Stimulated activated CD4-positive, alpha-beta T cell treated with anti-CD3 and anti-CD28 coated beads, Interleukin-1b, Interleukin-23, amount 100 ng/mL, for 24 hours (primary cell): ENCODE measurements at places on chromosomes 7 and 10.

DNA sequence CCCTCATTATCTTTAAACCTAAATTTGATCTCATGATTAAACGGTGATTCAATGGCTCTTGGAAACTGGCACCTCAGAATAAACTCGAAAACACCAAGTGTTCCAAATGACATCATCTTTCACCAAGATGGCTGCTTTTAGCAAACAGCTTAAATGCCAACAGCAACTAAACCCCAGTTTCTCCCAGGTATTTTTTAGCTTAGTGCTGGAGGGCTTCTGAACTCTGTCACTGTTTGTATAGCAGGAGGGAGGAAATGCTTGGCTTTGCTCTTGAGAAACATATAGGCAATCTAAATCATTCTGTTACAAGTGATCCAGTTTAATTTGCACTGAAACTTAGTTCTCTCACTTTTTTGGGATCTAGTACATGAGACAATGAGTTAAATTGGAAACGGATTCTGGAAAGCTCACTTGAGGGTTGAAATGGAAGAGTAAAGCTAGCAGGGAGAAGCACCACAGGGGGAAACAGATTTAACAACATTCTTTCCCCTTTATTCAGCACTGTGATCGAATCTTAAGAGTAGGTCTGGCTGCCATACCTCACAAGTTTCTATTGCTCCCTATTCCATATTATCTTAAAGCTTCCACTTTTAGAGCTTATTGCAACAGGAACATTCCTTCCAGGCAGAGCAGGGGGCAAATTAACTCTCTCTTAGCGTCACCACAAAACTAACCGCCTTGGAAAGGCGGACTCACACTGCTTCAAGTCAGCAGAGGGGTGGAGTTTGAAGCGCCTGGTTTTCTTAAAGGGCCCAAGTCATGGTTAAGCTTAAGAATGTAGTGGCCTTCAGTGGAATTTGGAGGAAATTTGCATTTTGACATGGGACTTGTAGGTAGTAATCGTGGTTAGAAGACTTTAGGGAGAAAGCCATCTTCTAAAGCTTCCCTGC is 1.8 kb upstream of the CCDC6 start:
- DNase-seq: no peak

DNA sequence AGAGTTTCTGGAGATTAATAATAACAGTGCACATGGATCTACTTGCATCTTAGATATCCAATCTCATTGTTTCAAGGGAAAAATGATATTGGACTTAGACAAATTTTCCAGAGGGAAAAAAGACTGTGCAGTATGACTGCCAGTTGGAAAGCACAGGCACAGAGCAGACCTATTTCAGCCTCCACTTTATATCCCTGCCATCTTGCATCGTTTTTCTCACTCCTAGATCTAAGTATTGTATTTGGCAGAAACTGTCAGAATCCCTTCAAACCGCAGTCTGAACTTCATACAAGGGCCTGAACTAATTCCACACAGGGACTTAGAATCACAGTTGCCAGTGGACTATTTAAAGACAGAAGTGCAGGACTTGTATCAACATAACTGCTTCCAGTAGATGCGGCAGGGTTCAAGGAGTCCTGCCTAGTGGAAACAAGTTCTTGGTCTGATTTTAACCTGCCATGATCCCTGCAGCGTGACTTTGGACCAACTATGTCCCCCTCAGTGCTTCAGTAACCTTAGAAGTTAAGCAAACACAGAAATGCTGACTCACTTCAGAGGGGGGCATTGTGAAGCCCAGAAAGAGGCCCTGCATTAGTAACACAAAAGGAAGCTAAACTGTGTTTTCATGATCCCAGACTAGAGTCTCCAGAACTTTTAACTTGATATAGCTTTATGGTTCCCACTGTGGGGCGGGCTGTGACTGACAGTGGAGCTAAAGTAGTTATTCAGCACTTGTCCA is 95.7 kb upstream of the PALS2 start:
- DNase-seq: no peak

- no peak for DNase-seq
Measured at GRCh38 chr10:3782146-3782450, 2.9 kb downstream of the KLF6 start.

- DNase-seq: no peak
Measured at GRCh38 chr7:136687693-136688322, 180.6 kb upstream of the CHRM2 start.

- DNase-seq: no peak
Measured at GRCh38 chr10:14826076-14826829, 11.6 kb downstream of the CDNF start.

- no peak for DNase-seq
Measured at GRCh38 chr10:125264091-125264490, 103.7 kb upstream of the CTBP2 start.

DNA sequence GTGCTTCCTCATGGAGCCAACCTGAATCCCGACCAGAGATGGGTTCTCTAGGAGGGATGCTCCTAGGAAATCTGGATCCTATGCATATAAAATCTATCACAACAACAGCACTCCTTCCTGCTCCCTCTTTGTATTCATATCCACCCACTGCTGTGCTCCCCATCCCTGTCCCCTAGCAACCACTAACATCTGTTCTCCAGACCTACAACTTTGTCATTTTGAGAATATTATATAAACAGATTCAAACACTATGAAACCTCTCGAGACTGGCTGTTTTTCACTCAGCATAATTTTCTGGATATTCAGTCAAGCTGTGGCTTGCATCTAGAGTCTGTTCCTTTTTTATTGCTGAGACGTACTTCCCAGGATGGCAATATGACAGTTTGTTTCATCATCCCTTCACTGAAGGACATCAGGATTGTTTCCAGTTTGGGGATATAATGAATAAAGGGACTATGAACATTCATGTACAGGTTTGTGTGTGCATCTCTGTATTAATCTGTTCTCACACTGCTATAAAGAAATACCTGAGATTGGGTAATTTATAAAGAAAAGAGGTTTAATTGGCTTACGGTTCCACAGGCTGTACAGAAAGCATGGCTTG is 36.0 kb upstream of the PRR15 start:
- DNase-seq: no peak

DNA sequence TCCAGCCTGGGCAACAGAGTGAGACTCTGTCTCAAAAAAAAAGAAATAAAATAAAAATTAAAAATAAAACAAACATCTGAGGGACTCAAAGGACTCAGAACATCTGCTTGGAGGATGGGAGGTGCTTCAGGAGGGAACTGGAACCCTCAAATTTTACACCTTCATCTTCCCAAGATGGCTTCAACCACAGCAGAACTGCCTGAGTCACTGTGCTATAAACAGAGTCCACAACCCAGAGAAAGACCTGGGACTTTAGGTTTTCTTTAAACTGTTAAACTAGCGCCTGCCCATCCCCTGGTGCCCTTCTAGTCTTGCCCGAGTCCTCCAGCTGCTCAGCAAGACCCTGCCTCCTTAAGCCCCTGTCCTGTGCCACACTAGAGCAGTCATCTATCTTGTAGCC is 40.8 kb downstream of the RGS10 start:
- DNase-seq: no peak

- no peak for DNase-seq
Measured at GRCh38 chr10:3625959-3626751, 158.9 kb downstream of the KLF6 start.

- no peak for DNase-seq
Measured at GRCh38 chr7:110157631-110158362, 933.1 kb upstream of the LRRN3 start.

DNA sequence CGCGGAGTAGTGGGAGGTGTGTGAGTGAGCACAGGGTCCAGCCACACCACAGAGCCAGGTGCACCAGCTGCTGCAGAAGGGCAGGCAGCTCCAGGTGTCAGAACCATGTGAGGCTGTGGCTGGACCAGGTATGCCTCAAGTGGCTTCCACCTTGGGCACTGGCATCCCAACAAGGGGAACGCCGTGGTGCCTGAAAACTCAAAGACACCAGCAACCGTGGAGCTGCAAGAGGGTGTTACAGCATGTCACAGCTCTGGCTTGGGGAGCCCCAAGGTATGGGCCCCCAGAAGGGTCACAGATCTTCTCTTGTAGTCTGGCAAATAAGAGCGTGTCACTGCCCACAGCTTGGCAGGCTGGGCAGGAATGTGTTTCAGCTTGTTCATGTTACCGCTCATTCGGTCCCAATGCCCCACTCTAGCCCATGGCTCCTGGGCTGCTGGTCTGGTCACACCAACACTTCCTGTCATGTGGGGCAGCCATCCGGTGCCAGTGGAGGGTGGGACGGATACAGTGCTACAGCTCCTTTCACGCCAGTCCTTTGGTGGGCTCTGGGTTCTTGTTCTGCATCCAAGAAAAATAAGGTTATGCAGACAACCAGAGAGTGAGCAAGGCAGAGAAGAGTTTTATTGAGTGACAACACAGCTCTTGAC is 29.8 kb downstream of the STRA8 start:
- no peak for DNase-seq

DNA sequence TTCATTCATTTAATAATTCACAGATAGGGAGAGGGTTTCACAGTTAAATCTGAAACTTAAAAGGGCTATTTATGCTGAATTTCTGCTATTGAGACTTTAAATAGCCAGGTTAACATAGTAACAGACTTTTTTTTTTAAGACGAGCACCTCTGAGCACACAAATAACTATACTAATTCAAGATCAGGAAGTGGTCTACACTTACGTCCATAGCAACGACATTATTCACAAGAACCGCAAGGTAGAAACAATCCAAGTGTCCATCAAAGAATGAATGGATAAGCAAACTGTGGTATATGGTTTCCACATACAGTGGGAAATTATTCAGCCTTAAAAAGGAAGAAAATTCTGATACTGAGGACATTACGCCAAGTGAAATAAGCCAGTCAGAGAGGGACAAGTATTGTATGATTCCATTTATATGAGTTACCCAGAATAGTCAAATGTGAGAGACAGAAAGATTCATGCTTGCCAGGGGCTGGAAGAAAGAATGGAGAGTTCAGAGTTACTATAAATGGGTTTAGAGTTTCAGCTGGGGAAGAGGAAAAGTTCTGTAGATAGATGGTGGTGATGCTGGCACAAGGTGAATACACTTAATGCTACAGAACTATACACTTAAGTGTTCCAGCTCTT is 140.3 kb upstream of the LAMB4 start:
- no peak for DNase-seq

- DNase-seq: no peak
Measured at GRCh38 chr7:16094651-16095050, 326.7 kb downstream of the CRPPA start.

- DNase-seq: no peak
Measured at GRCh38 chr10:102090772-102091171, 25.6 kb downstream of the HPS6 start.

DNA sequence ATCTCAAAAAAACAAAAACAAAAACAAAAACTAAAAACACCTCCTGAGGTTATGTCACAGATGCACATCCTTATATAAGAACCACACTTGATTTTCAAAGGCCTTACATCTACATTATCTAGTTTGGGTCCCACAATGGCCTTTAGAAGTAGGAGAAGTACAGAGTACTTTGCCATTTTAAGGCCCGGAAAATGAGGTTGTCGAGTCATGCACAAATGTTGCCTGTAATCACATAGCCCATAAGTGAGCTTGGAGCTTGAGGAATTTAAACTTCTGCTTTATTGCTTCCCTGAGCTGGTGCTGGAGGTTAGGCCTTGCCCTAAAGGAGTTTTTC is 9.7 kb upstream of the MKRN1 start:
- no peak for DNase-seq

DNA sequence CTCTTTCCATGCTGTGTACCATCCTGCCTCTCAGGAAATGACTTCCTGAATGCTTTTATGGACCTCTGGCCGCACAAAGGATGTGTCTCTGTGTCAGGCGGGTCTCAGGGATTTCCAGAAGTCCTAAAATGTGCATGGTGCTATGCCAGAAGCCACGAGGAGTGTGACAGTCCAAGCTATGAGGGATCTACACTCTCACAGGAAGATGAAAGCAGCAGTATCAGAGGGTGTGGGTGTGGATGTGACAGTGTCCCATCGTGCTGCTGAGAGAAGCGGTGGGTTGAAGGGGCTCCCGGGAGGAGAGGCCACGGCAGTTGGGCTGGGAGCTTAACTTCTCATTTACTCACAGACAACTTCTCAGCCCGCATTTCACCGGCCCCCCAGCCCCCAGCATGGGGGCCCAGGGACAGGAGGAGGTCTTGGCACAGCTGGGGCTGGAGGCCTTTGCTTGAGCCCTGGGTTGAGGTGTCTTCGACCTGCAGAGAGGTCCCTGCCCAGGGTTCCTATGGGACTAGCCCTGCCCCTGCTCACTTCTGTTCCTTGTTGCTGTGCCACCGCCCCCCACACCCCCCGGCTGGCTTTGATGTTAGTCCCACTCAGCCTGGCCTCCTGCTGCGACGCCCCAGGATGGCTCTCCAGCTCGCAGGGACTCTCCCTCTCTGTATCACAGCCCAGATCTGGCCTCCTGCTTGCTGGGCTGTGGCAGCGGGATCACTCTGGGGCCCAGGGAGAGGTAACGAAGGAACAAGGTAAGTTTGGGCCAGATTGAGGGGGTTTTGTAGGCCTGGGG is 30.8 kb upstream of the EMX2 start:
- DNase-seq: no peak

- DNase-seq: no peak
Measured at GRCh38 chr7:2355705-2356008, 1.0 kb downstream of the EIF3B start.
